H9 (cell line): ENCODE measurements at places on chromosomes 6 and 20. TPM values are rescaled to one million over a fixed set of nuclear protein-coding genes. Genes with fewer than 3 reads are reported as not detected.

GRCh38 chr20:31517373-31517772 is 3.1 kb downstream of the HM13 start:
- no peak overlapping the region for H3K4me3 ChIP-seq
- no peaks in the 10 kb centered on the region for H3K27me3 ChIP-seq
- no peak overlapping the region for H3K27ac ChIP-seq
- peak; percentile 84 for DNase-seq

Gene WFDC5
- total RNA-seq = not detected in 2 replicates

DNA sequence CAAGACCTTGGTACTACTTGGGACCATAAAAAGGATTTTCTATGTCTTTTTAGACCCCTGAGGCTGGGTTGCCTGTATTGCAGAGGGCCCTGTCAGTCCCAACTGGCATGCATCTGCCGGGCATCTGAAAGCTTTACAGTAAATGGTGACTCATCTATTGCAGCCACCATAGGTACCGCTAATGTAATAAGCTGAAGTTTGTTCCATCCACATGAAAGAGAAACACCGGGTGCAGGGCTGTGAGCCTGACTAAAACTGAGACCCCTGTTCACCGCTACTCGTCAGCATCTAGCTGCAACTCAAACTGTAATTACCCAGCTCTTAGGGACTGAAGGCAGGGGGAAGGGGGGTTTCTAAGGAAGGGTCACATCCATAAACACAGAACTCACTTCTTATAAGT is 49.5 kb downstream of the TRERF1 start:
- no peak for DNase-seq
- H3K36me3 ChIP-seq = peaks cover 4% of the 10 kb centered on the region; the same call in 1 of the 2 replicates
- H3K27ac ChIP-seq = no peak overlapping the region
- H3K27me3 ChIP-seq = no peaks in the 10 kb centered on the region
- H3K4me1 ChIP-seq = peaks cover 12% of the 10 kb centered on the region

Gene VWA7
- 2.5 TPM in 2 replicates for total RNA-seq

DNA sequence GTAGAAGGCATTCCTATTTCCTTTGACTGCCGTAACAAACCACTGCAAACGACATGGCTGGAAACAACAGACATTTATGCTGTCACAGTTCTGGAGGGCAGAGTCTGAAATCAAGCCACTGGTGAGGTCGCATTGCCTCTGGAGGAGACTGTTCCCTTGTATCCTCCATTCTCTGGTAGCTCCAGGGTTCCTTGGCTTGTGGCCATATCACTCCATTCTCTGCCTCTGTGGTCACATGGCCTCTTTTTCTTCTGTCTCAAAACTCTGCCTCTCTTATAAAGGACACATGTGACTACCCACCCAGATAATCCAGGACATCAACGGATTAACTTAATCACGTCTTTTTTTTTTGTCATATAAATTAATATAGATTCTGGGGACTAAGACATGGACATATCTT is 84.4 kb downstream of the LYRM2 start:
- H3K27me3 ChIP-seq = no peaks in the 10 kb centered on the region
- DNase-seq = no peak
- H3K4me3 ChIP-seq = no peak overlapping the region
- peaks cover 14% of the 10 kb centered on the region for H3K36me3 ChIP-seq

GRCh38 chr20:14902432-14903089 is 565.1 kb upstream of the FLRT3 start:
- H3K4me1 ChIP-seq = peaks cover 2% of the 10 kb centered on the region; the same call in 1 of the 2 replicates
- H3K27me3 ChIP-seq = no peaks in the 10 kb centered on the region
- no peak overlapping the region for H3K27ac ChIP-seq
- H3K36me3 ChIP-seq = no peaks in the 10 kb centered on the region; the same call in 2 of the 3 replicates

GRCh38 chr20:36501367-36502006 is 39.8 kb upstream of the MYL9 start:
- H3K4me1 ChIP-seq = no peaks in the 10 kb centered on the region
- no peaks in the 10 kb centered on the region for H3K27me3 ChIP-seq
- peaks cover 72% of the 10 kb centered on the region for H3K36me3 ChIP-seq
- no peak for DNase-seq
- no peak overlapping the region for H3K27ac ChIP-seq
- no peak overlapping the region for H3K4me3 ChIP-seq

GRCh38 chr6:169024047-169024660 is 229.5 kb downstream of the THBS2 start:
- DNase-seq = no peak
- no peak overlapping the region for H3K27ac ChIP-seq
- no peak overlapping the region for H3K4me3 ChIP-seq
- H3K27me3 ChIP-seq = no peaks in the 10 kb centered on the region
- peaks cover 5% of the 10 kb centered on the region for H3K36me3 ChIP-seq
- H3K4me1 ChIP-seq = no peaks in the 10 kb centered on the region

DNA sequence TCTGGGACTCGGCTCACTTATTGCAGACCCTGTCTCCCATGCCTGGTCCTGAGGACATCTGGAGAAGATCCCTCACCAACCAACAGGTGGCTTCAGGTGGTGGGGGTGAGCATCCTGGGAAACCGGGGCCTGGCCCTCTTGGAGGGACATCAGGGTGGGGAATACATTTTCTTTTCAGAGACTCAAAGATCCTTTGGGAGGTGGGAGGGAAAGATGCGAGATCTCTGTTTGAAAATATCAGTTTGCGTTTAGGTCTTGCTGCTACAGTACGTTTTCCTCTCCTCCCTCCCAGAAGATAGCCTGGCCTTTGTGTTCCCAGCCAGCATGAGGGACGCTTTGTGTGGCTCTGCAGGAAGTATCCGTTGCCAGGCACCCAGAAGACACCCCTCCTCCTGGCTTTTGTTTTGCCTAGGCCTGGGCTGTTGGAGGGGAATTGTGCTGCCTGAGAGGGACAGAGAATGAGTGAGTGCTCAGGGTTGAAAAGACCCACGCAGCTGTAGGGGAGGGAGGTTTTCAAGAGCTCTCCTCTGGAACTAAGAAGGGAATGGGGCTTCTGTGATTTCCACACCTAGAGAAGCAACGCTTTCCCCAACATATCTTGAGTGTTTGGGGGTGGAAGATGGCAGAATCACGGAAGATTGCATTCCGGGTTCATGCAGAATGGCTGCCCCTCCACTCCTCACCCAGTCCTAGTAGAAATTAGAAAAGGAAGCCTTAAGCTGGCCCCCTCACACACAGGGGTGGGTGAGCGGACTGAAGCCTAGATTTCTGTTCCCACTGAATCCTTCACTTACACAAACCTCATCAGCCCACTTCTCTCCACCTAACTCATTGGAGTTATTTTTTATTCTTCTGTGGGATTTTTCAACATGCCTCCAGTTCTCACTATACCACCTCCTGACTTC is 22.0 kb upstream of the SLC2A12 start:
- H3K36me3 ChIP-seq = 0 out of 2 replicates have a peak, but pooled peaks cover 5% of the 10 kb centered on the region
- peak overlapping the region; percentile 44 for H3K27ac ChIP-seq
- no peaks in the 10 kb centered on the region for H3K27me3 ChIP-seq

DNA sequence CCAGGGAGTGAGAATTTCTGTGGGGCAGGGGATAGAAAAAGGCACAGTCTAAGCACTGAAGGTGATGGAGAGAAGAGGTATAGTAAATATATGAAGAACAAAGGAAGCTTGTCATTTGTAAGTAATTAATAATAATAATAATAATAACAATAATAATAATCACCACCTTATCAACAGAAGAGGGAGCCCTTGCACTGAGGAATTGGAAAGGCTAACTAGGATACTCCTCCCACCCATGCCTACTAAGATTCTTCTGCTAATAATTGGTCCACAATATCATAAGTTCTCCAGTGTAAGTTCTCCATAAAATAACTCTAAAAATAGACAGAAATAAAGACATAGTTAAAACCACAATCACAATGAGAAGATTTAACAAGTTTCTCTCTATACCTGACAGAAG is 912 bp upstream of the OR12D3 start:
- DNase-seq = no peak
- no peaks in the 10 kb centered on the region for H3K4me1 ChIP-seq
- no peaks in the 10 kb centered on the region for H3K36me3 ChIP-seq
- H3K27me3 ChIP-seq = no peaks in the 10 kb centered on the region
- H3K4me3 ChIP-seq = no peak overlapping the region
- H3K27ac ChIP-seq = no peak overlapping the region

DNA sequence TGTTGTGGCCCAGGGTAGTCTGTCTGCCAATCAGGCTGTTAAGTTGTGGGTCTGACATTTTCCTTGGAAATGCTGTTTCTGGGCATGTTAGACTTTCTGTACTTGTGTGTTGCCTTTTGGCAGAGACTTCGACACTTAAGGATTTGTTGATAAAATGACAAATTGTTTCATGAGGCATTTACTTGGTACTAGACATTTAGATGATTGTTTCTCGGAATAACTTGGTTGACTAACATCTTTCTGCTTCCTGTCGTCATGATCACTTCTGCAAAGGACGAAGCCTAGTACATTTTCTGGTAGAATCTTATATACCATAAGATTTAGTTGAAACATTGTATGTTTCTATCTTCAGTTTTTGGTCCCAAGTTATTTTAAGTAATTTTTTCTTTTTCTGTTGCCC is 34.1 kb downstream of the UTRN start:
- no peak for DNase-seq
- no peaks in the 10 kb centered on the region for H3K36me3 ChIP-seq
- H3K4me1 ChIP-seq = peaks cover 2% of the 10 kb centered on the region; the same call in 1 of the 2 replicates
- H3K27ac ChIP-seq = no peak overlapping the region

Gene TP53TG5
- 0.59 TPM in 1 of 2 replicates, not detected in the other for total RNA-seq

GRCh38 chr6:2186516-2186915 is 58.9 kb downstream of the GMDS start:
- DNase-seq = no peak
- no peaks in the 10 kb centered on the region for H3K36me3 ChIP-seq
- H3K4me3 ChIP-seq = no peak overlapping the region
- no peak overlapping the region for H3K27ac ChIP-seq
- no peaks in the 10 kb centered on the region for H3K27me3 ChIP-seq
- H3K4me1 ChIP-seq = peaks cover 2% of the 10 kb centered on the region; the same call in 1 of the 2 replicates

GRCh38 chr6:163745536-163746400 is 331.2 kb downstream of the QKI start:
- no peak overlapping the region for H3K27ac ChIP-seq
- no peaks in the 10 kb centered on the region for H3K4me1 ChIP-seq
- H3K27me3 ChIP-seq = no peaks in the 10 kb centered on the region
- no peak for DNase-seq

Gene ERVFRD-1
- not detected in 2 replicates for total RNA-seq

DNA sequence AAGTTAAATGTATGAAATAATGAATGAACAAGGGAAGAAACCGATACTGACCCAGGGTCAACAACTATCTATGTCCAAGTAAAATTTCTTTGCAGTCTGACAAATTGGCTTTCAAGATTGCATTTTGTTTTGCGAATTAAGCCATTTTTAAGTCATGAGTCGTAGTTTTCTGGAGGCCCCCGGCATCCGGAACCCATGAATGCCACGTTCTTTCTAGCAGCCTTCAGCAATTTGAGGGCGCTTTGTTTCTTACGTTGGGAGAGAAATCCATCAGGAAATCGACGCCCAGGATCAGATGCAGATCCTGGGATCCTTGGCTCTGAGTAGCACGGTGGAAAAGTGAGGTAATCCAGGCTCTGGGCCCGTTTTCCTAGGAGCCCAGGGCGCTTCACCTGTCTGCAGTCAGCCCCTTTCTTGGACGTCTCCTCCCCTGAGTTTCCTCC is 309 bp upstream of the ABRACL start:
- peaks cover 9% of the 10 kb centered on the region; the same call in 1 of the 2 replicates for H3K4me1 ChIP-seq
- H3K4me3 ChIP-seq = no peak overlapping the region; the same call in 1 of the 3 replicates
- DNase-seq = peak; percentile 89
- H3K27ac ChIP-seq = peak overlapping the region; percentile 18
- no peaks in the 10 kb centered on the region for H3K36me3 ChIP-seq
- no peaks in the 10 kb centered on the region for H3K27me3 ChIP-seq

DNA sequence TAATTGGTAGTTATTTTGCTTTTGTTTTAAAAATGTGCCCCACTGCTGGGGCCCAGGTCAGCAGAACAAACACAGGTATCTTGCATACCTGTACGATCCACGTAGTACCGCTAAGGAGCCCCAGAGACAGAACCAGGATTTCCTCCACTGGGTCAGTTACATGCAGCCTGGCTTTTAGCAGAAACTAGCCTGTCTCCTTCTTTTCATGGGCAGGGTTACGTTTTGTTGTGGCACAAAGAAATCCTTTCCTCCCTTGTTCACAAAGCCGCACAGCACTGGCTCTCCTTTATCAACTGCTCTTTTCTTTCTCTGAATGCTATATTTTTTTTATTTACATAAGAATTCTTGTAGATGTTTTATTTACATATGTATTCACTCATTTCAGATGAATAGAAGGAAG is 190.3 kb upstream of the POU3F2 start:
- no peaks in the 10 kb centered on the region for H3K36me3 ChIP-seq
- H3K4me3 ChIP-seq = no peak overlapping the region; the same call in 1 of the 2 replicates
- peaks cover 8% of the 10 kb centered on the region; the same call in 1 of the 2 replicates for H3K4me1 ChIP-seq
- DNase-seq = no peak
- no peak overlapping the region for H3K27ac ChIP-seq

- no peak overlapping the region for H3K27ac ChIP-seq
- no peak for DNase-seq
- H3K4me3 ChIP-seq = no peak overlapping the region
- no peaks in the 10 kb centered on the region for H3K27me3 ChIP-seq
- no peaks in the 10 kb centered on the region for H3K36me3 ChIP-seq
- H3K4me1 ChIP-seq = no peaks in the 10 kb centered on the region
These were observed 336.2 kb downstream of the FOXA2 start for GRCh38 chr20:22248051-22248667.

- H3K4me1 ChIP-seq = no peaks in the 10 kb centered on the region
- no peaks in the 10 kb centered on the region; the same call in 1 of the 2 replicates for H3K36me3 ChIP-seq
- no peaks in the 10 kb centered on the region for H3K27me3 ChIP-seq
- H3K4me3 ChIP-seq = no peak overlapping the region
- no peak overlapping the region for H3K27ac ChIP-seq
These were observed 266.7 kb upstream of the SULF2 start for GRCh38 chr20:48051794-48052474.

Gene IDH3B
- 114 and 122 TPM in 2 replicates for total RNA-seq

Gene EPB41L1
- 29.9 and 31.1 TPM in 2 replicates for total RNA-seq

Gene ADISSP
- 79.2 and 80.9 TPM in 2 replicates for total RNA-seq

- no peak for DNase-seq
- no peaks in the 10 kb centered on the region; the same call in 1 of the 2 replicates for H3K36me3 ChIP-seq
- H3K27ac ChIP-seq = no peak overlapping the region
- no peaks in the 10 kb centered on the region for H3K4me1 ChIP-seq
These were observed 681.2 kb downstream of the HDGFL1 start for GRCh38 chr6:23250556-23250955.

- peaks cover 6% of the 10 kb centered on the region for H3K36me3 ChIP-seq
These were observed 63.0 kb upstream of the RBM24 start for GRCh38 chr6:17218023-17218748.

DNA sequence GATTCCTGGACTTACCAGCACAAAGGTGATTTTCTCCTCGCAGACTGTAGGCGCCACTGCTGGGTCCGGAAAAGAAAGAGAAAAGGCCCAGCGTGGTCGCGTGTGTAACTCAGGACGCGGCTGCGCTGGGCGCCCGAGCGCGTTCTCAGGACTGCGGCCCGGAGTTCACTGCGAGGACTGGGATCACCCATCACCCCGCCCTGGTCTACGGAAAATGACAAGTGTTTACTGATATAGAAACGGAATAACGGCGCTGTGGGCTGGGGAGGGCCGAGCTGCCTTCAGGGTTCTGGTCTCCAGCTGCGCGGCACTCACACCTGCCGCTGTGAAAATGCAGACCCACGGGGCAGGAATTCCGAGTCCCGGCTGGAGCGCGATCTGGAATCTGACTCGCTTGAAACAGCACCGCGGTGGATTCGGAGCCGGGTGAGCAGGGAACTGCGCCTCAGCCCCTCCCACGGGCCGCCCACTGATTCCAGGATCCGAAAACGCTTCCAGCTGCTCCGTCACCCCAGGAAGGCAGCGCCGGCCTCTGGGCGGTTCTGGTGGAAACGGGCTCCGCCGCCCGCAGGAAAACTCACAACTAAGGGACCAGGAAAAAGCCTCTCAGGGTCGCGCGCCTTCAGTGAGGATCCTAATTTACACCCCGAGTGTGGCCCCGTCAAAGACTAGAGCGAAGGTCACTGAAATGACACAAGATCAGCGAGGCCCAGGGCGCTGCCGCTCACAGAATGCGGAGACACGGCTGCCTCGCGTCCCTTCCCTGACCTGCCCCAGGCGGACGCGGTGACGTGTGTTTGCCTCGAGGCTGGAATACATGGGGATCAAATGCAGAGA is 34.5 kb downstream of the HLA-A start:
- peak; percentile 74 for DNase-seq

Gene ENPP3
- total RNA-seq = 0.09 and 0.15 TPM in 2 replicates

Gene TUBE1
- total RNA-seq = 11.6 and 12.9 TPM in 2 replicates
